ENCODE measurements at places on chromosomes 4 and X. TPM values are rescaled to one million over a fixed set of nuclear protein-coding genes. Genes with fewer than 3 reads are reported as not detected.

DNA sequence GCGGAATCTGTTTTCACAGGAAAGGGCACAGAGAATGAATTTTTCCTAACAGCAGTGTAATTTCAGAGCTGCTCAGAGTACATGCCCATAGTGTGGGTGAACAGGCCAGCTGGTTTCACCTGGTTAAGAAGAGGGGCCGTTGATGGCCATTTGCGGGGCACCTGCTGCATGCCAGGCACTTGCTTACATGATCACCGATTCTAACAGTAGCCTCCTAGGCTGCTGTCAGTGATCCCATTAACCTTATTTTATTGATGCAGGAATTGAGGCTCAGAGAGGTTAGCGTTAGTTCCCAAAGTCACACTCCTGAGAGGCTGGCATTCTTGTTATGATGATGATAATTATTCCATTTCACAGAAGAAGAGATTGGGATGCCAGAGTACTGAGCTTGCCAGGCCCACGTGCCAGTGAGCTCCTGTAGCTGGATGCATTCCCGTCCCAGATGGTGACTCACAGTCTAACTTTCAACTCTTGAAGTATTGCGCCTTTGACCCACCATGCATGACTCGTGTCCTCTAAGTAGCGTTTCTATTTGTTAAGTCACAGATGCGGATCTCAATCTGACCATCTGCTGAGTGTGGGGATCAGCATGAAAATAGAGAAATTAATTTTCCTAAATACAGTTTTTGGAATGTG, 76.5 kb downstream of the PSAPL1 start:
- ATAC-seq: peak; percentile 77

- peak; percentile 99 for ATAC-seq
Measured at GRCh38 chrX:51802917-51803688, 59.9 kb downstream of the GSPT2 start.

DNA sequence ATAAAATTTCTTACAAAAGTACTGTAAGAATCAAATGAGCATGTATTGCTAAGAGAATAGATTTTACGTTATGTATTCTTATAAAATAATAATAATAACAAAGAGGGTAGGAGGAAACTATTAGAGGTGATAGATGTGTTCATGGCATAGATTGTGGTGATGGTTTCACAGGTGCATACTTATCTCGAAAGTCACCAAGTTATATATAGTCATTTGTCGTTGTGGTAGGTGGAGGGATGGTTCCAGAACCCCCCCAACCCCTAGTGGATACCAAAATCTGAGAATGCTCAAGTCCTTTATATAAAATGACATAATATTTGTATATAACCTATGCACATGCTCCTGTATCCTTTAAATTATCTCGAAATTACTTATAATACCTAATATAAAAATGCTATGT, 36.7 kb upstream of the H2AZ1 start:
- ATAC-seq: no peak

- no peak for ATAC-seq
Measured at GRCh38 chr4:150999086-150999485, 16.0 kb downstream of the LRBA start.

The CEP44 gene
- total RNA-seq: 20.0 TPM

The VCX gene
- not detected for total RNA-seq

The DOK7 gene
- total RNA-seq: 1.8 TPM

All from motor neuron (in vitro differentiated cells).